ELR (cell line): ENCODE measurements at places on chromosomes 3 and 15.

DNA sequence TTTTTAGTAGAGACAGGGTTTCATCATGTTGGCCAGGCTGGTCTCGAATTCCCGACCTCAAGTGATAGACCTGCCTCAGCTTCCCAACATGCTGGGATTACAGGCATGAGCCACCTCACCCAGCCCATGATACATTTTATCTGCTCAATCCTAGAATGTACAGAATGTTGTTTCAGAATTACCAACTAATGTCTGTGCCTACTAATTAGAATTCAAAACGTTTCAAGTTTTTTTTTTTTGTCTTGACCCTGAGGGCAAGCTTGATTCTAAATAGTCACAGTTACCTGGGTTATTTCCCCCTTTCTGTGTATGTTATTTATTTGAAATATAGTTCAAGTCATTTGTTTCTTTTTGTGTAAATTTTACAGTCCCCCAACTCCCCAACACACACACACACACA lies 5.3 kb upstream of the KIF23 start:
- DNase-seq: no peak

- DNase-seq: no peak
These were observed 1.9 kb downstream of the FSD2 start for GRCh38 chr15:82803793-82804574.

DNA sequence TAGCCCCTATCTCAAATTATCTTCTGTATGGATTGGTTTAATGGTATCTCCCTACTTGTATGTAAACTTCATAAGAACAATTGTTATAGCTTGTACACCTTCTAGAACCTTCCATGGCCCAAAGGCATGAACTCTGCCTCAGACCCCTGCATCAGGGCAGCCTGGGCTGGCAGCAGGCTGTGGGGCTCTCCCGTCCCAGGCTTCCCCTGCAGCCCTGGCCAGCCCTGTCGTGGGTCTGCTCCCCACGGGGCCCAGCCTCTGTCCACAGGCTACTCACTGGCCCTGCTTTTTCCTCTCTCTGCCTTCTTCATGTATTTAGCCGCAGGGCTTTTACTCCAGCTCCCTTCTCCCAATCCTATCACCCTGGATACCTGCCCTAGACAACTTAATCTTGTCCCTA lies 4.4 kb downstream of the SCN5A start:
- DNase-seq: no peak

- no peak for DNase-seq
These were observed 255.4 kb upstream of the ARPP21 start for GRCh38 chr3:35383719-35384555.

DNA sequence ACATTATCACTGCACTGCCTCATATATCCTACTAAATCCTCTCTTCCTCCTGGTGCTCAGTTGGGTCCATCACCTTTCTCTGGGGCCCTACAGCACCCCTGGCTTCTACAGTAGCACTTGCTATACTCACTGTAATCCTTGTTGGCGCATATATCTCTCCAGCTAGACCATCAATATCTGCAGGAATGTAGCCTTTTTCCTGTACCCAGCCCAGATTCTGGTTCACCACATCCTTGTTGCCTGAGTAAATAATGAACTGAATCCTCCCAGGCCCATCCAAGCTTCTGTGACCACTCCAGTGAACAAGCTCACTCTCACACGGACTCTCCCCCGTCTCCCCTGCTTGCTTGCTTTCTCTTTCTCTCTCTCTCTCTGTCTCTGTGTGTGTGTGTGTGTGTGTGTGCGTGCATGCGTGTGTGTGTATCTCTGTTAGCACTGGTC lies 62.5 kb upstream of the LIPC start:
- no peak for DNase-seq

DNA sequence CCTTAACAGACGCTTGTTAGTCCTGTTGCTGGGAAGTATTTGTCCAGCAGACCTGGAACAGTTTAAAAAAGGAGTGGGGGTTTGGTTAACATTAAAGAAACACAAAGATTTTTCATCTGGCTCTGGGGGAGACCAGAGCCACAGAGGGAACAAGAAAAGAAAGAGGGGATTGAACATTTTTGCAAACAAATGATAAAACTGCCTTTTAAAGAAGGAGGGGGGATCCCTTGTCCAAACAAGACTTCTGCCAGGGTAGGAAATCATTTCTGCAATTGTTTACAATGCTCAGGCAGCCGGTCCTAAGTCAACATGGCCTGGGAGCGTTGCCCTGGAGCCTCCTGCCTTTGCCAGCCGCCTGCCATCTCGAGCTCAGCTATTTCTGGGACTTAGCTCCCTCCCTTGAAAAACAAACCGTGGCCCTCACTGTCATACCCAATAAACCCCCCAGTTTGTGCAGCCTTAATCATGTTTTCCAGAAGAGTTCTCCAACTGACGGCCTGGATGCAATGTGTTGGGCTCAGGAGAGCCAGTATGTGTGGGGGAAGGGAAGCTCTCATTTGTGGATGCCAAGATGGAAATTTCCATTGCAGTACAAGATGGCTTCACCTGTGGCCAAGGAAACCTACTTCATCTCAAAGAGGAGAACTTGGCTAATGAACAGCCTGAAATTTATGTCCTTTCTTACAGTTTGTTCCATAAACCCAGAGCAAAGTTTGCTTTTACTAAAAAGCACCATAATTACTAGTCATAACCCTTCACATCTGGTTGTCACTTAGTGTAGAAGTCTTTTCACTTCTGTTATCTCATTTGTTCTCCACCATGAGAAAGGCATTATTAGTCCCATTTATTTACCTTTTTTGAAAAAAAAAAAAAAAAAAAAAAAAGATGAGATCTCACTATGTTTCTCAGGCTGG lies 75.9 kb upstream of the RNU6-1 start:
- no peak for DNase-seq

GRCh38 chr3:100641471-100642032 lies 32.2 kb downstream of the ADGRG7 start:
- DNase-seq: no peak

DNA sequence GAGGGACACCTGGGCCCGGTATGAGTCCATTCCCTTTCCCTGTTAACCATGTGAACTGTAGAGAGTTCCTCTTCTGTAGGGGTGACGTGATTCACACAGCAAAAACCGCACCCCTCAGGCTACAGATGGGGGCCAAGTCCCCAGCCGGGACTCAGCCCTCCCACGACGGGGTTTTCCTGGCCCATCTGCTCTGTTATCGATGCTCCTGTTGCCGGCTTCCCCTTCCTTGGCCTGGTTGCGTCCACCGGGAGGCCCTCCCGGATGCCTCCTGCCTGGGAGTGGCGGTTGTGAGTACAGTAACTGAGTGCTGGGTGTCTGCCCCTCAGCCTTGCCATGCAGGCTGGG lies 817 bp upstream of the PLXNA1 start:
- DNase-seq: peak; percentile 70

- no peak for DNase-seq
These were observed 83.8 kb upstream of the SLC6A6 start for GRCh38 chr3:14318646-14319045.

DNA sequence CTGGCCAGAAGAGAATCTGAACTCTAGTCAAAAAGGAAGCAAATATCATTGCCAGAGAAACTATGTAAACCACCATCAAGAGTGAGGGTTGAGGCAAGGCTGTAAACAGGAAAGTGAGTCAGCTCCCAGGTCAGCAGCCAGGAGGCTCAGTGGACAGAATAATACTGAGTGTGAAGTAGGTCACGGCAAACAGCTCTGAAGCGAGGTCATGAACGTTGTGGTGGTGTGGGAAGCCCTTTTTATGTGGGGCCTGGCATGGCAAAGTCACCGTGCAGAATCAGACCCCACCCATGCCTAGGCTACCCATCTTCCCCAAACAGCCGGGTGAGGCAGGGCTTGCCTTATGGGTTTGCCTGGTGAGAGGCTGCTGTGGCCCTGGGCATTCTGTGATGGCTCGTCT lies 43.9 kb downstream of the THBS1 start:
- peak; percentile 93 for DNase-seq

DNA sequence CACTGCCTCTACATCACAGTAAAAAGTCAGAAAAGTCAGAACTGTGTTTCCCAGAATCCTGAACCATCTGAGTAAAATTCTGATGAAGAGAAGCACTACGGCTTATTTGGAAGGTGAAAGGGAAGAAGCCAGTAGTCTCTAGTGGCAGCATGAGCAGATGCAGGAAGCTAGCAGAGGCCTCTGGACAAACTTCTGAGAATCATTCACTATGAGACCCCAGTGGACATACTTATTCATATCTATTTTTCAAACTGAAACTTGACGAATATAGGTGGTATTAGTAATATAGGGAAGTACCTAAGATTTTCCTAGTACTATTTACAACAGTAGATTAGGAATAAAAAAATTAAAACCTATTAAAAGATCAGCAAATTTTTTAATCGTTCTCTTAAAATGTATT lies 272.8 kb upstream of the TTC14 start:
- DNase-seq: peak; percentile 19

- DNase-seq: no peak
These were observed 7.0 kb downstream of the MELTF start for GRCh38 chr3:197022405-197023231.
